ENCODE measurements at places on chromosomes 12 and 14.

DNA sequence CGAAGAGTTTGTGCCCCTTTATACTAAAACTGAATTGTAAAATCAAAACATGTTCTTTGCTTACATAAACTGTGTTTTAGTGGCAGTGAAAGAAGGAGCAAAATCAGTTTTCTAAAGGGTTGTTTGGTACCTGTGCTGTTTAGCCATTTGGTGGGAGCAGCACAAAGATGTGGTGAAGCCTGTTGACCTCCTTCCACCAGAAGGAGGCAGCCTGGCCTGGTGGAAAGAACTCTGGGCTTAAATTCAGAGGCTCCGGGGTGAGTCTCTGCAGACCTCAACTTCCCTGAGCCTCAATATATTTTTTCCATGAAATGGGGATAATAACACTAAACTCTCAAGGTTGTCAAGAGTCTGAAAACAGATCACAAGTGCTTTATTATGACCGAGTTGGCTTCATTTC, 502.5 kb downstream of the VRK1 start:
- peak; percentile 13 for DNase-seq

- no peak for DNase-seq
These were observed 11.3 kb downstream of the ESPL1 start for GRCh38 chr12:53279283-53279869.

DNA sequence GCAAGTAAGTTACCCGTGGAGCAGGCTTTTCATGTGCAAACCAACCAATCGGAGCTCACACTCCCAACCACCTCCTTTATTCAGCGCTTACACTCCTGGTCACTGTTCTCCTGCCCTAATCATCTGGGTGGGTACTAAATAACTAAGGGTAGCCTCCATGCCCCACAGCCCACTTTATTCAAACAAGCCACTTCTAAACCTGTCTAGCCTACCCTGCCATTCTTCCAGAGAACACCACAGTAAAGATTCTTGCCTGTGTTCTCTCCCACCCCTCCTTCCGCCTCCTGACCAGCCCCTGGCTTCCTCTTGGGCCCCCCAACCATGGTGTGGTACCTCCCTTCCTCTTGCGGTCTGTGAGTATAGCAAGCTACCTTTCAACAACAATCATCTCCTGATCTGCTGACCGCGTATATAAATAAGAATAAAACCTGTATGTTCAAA, 581.9 kb downstream of the VRK1 start:
- no peak for DNase-seq

DNA sequence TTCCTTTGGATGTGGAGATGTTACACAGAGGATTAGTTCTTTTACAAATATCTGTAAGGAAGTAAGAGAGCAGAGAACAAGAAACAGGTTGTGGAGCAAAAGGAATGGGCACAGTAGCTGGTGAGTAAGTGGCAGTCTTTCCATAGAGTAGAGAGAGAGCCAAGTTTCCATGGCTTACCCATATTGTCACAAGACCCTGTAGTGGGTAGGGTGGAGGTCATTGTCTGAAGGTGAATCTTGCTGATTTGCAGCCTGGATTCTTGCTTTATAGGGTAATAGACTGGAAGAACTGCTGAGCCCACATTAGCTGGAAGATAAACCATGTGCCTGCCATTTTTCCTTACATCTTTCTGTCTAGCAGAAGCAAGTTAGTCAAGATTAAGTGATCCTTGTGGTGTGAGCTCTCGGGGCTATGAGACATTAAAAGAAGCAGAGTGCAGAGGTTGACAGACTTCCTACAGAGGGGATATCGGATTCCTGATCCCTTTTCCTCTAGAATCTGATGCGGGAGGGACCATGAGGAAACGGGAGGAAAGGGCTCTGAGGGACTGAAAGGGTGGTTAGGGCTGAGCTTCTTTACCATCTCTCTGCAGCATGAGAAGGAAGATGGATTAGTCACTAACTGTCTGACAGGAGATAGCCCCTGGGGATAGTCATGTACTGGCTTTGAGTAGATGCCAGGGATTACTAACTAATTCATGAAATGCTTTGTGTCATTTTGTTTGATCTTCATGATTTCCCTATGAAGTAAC, 44.0 kb upstream of the LRTM2 start:
- DNase-seq = no peak

DNA sequence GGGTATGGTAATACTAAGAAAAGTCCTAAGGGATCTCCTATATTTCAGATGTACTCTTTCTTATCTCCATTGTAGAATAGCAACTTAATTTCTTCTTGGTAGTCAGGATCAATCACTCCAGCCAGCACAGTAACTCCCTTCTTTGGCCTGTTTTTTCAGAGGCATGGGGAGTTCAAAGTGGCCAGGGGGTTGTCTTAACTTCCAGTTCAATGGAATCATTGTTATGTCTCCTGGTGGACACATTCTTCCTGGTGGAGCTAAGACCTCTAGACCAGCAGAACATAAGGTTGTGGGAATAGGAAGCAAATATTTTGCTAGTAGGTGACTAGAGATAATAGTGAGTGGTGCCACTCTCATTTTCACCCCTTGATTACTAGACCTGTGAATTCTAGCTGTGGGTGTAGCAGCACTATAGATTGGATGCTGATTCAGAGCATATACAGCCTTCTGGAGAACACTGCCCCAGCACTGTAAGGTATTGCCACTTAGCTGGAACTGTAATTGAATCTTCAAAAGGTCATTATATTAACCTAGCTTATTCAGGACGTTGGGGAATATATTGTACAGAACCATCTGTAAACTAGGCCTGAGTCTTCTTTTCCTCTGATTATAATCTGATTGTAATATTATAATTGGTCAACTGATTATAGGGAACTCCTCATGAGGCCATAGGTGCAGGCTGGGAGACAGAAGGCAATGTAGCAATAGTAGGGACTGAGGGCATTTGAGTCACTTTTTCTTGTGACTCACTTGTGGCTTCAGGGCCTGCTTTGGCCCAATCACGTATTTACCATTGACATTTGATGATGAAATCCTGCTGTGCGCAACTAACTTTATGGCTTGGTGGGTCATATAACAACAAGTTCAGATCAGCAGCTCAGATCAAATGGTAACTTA, 60.2 kb upstream of the ATP2B1 start:
- no peak for DNase-seq

GRCh38 chr14:78933166-78933565, 763.0 kb downstream of the NRXN3 start:
- DNase-seq = no peak

DNA sequence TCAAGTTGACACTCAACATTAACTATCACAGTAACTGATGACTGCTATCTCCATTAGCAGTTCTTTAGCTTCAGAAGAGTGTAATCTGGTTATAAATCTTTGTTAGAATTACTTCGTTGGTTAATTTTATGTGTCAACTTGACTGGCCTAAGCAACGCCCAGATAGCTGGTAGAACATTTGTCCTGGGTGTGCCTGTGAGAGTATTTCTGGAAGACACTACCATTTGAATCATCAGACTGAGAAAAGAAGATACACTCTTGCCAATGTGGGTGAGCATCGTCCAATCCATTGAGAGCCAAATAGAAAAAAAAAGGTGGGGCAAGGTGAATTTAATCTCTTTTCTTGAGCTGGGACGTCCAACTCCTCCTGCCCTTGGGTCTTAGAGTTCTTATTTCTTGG, 129.0 kb downstream of the IGF1 start:
- no peak for DNase-seq

DNA sequence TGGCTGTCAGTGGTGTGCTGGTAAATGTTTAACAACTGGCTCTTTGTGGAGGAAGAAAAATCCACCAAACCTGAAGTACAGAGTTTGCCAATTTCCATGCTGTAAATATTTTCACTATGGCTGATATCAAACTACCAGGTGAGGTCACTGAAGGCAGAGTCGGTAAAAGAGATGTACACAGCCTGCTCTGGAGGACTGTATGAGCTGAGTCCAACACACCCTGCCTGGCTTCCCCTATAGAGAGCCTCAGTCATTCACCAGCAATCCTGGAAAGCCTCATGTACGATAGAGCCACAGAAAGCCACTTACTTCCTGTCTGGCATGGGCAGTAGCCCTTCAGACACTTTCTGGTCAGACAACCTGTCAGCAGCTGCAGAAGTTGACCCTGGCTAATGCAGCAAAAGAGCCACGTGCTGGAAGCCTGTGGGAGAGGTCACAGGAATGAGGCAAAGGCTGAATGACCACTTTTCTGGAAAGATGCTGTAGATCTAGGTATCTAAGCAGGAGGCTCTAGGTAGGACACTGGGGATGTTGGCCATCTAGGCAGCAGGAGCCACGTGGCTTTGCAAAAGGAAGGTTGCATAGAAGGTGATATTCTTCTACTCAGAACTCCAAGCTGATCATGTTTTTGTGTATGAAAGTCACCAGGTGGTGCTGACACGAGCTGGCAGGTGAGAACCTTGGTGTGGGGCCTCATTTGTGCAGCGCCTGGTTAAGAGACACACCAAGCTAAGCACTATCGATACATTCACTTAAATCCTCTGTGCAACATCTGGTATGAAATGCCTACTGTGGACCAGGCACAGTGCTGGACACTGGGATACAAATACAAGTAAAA, 553.9 kb downstream of the VRK1 start:
- DNase-seq = no peak

DNA sequence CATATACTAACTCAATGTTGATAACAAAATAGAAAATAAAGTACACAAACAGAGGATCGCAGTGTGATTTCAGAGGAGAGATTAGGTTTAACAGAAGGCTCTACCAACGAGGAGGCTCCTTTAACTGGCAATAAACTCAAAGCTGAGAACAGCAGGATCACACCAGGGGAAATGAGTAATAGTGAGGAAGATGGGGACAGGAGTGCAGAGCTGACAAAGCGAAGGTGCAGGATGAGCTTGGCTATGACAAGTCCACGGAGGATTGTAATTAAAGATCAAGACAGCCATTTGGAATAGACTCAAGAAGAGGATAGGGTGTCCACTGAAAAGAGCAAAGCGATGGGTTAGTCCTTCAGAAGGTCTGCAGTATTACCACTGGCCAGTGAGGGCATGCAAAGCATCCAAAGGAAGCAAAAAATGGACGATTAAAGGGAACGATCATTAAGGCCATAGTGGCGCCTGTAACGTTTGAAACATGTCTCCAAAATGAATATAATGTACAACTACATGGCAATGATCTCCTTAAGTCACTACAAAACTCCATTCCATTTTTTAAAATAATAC, 85.3 kb downstream of the GRIN2B start:
- no peak for DNase-seq

DNA sequence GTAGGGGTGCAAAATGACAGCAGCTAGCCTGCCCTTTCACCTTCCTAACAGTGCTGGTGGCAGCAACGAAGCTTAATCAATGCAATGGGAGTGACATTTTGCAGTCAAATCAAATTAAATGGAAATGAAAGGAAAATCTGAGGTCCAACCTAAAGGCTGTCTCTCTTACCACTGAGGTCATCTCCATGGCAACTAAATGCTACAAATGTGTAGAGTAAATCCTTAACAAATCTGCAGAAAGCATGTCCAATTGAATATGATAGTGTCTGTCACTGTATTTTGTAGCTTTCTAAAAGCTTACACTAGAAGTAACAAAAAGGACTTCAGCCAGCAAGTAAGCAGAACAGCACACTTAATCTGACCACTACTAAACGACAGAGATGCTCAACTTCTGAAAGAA, 488.8 kb downstream of the BCAT1 start:
- no peak for DNase-seq

GRCh38 chr12:55908726-55909512, 18.8 kb downstream of the PYM1 start:
- DNase-seq = no peak

GRCh38 chr12:23133471-23133870, 508.5 kb downstream of the ETNK1 start:
- no peak for DNase-seq

DNA sequence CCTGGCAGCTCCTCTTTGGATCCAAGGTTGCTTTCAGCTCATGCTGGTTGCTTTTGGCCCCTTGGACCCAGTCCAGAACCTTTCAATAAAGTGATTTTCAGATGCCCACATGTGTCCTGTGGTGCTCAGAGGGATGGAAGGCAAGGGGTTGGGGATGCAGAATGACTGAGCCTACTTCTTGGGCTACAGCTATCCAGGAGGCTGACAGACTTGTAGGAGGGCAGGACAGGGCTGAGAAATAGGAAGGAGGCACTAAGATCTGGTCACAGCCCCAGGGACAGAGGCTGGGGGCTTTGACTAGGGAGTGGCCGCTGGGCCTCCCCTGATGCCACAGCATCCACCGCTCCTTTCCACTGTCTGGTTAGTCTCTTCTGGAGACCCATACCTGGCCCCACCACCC, 1.2 kb upstream of the HOXC11 start:
- no peak for DNase-seq

DNA sequence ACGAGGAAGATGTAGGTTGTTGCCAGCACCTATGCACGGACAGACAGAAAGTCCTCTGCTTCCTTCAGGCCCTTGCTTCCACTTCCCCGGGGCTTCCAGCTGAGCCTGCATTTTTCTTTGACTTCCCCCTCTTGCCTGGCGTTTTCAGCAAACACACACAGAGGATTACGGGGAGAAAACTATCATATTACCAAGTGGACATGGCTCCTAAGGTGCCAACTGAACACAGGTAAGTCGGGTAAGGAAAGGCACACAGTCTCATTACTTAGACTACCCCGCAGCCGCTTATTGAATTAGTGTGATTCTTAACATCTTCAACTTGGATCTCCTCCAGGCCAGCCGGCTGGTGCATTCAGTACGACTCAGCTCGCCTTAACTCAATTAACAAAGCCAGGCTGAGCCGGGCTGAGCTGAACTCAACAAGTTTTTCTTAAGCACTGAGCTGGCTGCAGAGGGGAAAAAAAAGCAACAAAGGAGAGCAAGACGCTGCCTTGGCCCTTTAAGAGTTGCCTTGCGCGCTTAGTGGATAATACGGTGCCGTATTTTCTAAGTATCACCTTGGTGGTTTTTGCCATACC, 19.2 kb upstream of the MAP1LC3B2 start:
- no peak for DNase-seq

GRCh38 chr14:30822080-30822571, 52.2 kb upstream of the COCH start:
- DNase-seq = no peak

GRCh38 chr12:54051874-54052437, 1.7 kb upstream of the HOXC4 start:
- no peak for DNase-seq

DNA sequence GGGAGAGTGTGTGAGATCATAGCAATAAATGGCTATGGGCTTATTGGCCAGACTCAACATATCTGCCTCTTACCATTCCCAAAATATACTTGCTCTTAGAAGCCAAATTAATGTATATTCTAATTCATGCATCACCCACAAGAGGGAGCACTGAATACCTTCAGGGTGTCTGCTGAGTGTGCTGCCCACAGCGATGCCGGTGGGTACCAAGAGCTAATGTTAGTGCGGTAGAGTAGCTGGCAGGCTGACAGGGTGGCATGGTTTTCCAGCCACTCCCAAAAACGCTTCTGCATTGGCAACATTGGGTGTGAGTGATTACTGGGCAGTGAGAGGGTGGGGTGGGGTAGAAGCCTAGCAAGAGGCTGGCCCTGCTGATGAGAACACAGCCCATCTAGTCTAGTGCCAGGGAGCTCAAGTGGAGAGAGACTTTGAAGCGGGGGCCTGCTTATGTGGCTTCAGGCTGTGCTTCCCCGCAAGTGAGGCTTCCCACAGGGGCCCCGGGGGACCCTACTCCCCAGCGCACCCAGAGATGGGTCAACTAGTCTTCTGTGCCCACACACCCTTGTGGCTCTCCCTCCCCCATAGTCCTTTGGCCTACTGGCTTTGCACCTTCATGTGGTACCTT, 9.2 kb upstream of the PLEKHD1 start:
- no peak for DNase-seq

Measured in activated CD4-positive, alpha-beta T cell treated with anti-CD3 and anti-CD28 coated beads, Interleukin-2, amount 50 U/mL, for 4 hours (primary cell).